ENCODE measurements at places on chromosomes 7 and 10. TPM values are rescaled to one million over a fixed set of nuclear protein-coding genes. Genes with fewer than 3 reads are reported as not detected.
A peak's percentile ranks its signal among the peaks of the same experiment; 100 is the strongest.

- peak; percentile 73 for DNase-seq
These were observed 34.4 kb downstream of the PLEKHA8 start for GRCh38 chr7:30062587-30062986.

DNA sequence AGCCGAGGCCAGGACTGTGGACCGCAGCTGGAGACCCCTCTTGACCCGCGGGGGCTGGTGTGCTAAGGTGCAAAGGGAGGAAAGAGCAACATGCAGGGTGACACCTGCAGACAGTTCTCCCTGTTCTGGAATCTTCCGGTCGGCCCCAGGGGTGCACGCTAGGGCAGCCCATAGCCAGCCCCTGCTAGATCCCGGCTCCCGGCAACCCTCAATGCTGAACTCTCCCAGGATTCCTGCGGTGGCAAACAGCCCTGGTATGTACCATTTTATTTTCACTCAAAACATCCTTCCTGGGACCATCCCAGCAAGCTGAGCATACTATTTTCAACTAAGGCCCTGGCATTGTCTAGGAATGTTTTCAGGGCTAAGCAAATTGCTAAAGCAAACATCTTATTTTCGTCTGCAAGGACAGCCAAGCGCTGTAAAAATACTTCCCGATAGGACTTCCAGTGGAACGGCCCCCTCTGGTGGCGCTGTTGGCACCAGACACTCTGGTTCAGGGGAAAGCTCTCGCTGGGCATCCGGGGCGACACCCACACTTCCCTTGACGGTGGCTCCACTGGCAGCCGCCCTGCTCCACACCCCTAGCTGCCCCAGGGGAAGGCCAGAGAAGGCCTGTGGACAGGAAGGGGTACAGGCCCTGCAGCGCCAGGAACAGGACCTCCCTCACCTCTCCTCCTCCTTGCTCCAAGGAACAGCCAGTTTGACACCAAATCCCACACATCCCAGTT is 99.4 kb downstream of the CTBP2 start:
- DNase-seq, result peak; percentile 80

- peak; percentile 100 for DNase-seq
These were observed at the start of gene BPGM for GRCh38 chr7:134646425-134647305. Gene BPGM, plus strand, starts transcription at chr7:134646853. Its CDS starts 14,655 bp downstream, at chr7:134661508.

- no peak for DNase-seq
These were observed 14.5 kb upstream of the C1QL3 start for GRCh38 chr10:16536155-16536554.

- DNase-seq, result no peak
These were observed 18.3 kb downstream of the CLEC2L start for GRCh38 chr7:139541600-139542307.

DNA sequence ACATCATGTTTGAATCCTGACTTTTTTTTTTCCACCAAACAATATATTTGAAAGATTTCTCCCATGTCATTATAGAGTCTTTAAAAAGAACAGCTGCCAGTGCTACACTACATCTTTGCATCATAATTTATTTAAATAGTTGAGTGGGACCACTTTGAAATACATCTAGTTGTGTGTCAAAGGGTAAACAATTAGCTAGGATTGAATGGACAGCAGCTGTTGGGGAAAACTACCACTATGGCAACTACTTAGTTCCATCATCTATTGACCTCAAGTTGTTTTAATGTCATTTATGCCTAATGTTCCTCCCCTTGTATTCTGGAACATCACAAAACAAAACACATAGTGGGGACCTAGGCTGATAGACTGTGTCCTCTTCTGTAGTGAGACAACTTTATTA is 985.1 kb downstream of the SORCS1 start:
- no peak for DNase-seq

- DNase-seq, result peak; percentile 83
These were observed 30.0 kb downstream of the GTF2IRD1 start for GRCh38 chr7:74483402-74484336.

DNA sequence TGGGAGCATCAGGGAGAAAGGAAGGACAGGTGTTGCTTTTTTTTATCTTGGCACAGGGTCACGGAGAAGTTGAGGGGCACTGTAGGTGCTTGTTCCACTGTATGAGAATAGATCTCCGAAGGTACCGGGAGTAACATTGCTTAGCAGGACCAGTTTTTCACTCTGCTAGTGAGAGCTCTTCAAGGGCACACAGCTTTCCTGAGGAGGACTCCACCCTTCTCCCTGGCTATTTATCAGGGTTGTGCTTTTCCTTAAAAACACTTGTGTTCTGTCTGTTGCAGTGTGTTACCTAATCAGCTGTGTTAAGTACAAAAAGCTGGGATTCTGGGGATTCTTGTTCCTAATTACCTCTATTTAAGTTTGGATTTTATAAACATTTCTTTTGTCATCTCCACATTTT is 160.5 kb downstream of the SND1 start:
- DNase-seq, result no peak

GRCh38 chr10:84665883-84666463 is 337.6 kb downstream of the CCSER2 start:
- no peak for DNase-seq

DNA sequence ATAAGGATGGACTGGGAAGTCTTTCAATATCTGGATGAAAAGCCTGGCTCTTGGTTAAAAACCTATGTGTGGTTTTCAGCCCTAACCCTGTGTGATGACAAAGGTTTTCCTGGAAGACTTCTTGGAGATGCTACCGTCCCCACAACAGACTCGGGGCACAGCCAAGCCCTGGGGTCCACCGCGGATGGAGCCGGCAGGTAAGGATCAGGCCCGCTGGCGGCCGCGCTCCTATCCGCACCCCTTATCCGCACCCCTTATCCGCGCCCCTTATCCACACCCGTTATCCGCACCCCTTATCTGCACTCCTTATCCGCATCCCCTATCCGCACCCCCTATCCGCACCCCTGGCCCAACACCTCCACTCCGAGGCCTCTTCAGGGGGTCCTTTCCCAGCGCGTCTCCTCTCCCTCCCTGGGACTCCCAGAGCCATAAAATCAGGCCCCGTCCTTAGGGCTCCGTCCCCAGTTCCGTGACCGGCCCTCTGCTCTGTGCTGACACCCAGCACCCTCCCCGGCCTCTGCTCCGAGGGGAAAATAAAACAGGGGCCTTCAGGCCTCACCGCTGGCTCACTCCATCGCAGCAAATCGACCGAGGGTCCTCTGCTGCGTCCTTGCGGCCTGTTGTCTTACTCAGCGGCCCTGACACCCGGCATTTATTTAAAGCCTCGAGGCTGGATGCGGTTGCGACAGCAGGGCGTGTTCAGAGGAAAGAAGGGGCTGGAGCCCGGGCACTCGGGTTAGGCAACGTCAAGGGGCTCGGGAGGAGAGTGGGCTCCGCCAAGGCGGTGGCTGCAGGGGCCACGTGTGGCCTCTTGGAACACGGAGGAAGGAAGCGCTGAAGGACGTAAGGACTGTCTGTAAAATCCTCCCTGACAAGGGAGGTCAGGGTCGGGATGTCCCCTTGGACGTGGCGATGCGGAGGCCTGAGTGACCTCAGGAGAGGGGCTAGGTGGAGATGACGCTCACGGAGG is 215.1 kb upstream of the ADARB2 start:
- DNase-seq, result no peak

GRCh38 chr10:22332116-22332692 is 11.3 kb downstream of the BMI1 start:
- no peak for DNase-seq

DNA sequence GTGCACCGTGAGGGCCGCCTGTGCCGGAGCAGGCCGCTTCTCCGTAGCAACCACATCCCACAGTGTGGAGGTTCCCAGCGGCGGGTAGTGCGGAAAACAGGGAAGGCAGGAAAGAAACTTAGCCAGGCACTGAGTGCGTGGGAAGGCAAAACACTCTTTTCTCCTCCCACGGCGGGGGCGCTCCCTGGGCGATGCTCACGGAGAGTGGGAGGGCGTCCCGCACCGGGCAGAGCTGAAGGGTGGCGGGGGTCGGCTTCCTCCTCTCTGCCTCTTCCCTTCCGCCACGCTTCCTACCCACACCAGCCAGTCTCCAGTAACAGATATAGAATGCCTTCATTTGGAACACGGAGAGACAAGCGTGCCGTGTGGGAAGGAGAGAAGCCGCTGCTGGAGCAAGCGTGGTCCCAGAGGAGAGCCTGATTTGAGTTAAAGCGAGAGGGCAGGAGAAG is 252.5 kb downstream of the PAXIP1 start:
- no peak for DNase-seq

- DNase-seq, result peak; percentile 24
These were observed 86.4 kb downstream of the MYL10 start for GRCh38 chr7:101542527-101543241.

DNA sequence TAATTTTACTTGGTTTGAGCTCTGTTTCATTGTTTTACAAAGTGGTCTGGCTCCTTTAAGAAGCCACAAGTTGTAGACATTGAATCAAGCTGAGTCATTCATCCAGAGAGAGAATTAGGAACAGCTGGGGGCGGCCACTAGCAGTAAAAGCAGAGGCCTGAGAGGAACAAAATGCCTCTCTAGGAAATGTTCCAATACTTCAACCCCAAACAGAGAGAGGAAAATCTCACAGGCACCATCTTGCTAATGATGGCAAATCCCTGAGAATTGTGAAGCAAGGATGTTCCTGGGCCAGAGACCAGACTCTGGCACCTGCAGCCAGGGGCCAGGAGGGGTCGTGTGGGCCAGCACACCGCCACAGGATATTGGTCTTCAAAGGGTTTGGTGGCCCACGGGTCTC is 26.5 kb upstream of the TRIL start:
- DNase-seq, result peak; percentile 91

DNA sequence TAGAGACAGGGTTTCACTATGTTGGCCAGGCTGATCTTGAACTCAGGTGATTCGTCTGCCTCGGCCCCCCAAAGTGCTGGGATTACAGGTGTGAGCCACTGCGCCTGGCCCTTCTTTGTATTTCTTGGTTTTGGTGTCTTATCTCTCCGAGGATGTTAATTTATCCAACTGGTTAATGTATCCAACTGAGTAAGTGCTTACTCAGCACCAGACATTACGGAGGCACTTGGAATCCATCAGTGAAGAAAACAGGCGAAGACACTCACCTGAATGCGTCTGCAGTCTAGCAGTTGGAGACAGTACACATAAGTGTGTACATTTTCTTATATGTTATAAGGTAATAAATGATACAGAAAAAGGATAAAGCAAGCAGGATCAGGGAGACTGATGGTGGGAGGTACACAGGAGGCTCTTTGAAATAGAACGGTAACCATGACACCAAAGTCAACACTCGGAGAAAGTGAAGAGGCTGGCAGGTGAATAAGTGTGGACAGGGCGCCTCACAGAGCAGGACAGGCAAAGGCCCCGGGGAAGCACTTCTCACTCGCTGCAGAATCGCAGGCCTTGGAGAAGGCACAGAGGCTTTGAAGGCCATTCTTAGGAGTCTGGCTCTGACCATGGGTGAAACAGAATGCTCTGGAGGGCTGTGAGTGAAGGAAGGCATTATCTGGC is 73.1 kb downstream of the LANCL2 start:
- no peak for DNase-seq

DNA sequence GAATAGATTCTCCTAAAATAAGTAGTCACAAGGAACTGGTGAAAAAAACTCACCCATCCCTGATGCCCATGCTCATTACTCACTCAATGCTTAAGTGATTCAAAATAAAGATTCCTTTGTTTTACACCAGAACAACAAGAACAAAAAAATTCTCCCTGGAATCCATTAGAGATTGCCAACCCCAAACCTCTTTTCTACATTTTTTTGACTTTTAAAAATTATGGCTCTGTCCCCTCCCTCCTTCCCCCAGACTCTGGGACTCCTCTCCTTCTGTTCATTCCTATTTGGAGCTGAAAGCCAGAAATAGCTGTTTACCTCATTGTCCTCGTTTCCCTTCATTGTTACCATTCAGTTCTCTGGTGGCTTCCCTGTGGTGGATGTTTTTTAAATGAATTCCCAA is 63.2 kb upstream of the FHIP2A start:
- DNase-seq, result peak; percentile 79

- DNase-seq, result peak; percentile 97
These were observed 149.2 kb downstream of the PRKAG2 start for GRCh38 chr7:151727579-151728285.

DNA sequence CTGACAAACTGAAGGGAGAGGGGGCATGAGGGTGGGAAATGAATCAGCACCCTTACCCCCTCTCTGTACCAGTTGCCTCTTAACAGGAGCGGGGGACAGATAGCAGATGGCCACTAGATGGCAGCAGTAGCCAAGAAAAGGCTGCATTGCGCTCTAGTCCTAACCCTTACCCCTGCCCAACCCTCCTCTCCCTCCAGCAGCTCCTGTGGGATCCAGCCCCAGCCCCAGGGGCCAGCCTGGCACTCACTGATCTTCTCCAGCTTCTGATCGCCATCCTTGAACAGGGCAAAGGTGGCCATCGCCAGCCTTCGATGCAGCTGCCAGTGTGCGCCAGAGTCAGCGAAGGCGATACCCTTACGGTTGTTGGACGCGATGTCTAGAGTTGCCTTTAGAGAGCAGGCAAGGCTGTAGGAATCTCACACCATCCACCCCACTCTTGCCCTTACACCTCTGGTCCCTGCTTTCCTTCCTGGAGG is 2.2 kb downstream of the CYP17A1 start:
- DNase-seq, result peak; percentile 76

GRCh38 chr10:24597426-24597825 is 126.3 kb downstream of the ARHGAP21 start:
- no peak for DNase-seq

- no peak for DNase-seq
These were observed 13.5 kb downstream of the AGFG2 start for GRCh38 chr7:100552532-100552931.

DNA sequence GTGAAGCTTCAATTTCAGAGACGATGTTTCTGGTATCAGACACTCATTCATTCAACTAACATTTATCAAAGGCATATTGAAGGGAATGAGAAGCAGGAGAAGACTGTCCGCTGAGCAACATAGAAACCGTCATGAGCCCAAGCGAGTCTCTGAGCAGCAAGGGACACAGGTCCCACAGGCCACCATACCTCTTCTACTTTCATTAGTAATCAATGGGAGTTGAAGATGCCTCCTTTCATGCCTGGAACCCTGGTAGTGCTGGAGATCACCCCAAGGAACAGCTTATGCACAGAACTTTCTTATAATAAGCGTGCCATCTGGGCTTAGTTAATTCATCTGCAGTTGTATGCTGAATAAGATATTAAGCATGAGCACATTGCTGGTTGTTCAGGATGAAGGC is 1.2 kb downstream of the PAX4 start:
- DNase-seq, result no peak

GRCh38 chr10:118216020-118216419 is 126.1 kb downstream of the FAM204A start:
- no peak for DNase-seq

GRCh38 chr10:71243756-71244395 is 31.5 kb downstream of the UNC5B start:
- peak; percentile 60 for DNase-seq

The ADGRA1 gene
- not detected for total RNA-seq

The FAM25C gene
- not detected for total RNA-seq

The PGAM2 gene
- 0.26 TPM for total RNA-seq

The CNTNAP2 gene
- total RNA-seq, result not detected

The FAM25A gene
- not detected for total RNA-seq

The FAM131B gene
- total RNA-seq, result 3.8 TPM

The IFIT1 gene
- total RNA-seq, result 25.8 TPM

The GNG11 gene
- 27.2 TPM for total RNA-seq

The TSPAN33 gene
- 0.17 TPM for total RNA-seq

The LIPM gene
- total RNA-seq, result not detected

The CALML3 gene
- total RNA-seq, result not detected

The PAPOLB gene
- under 0.01 TPM for total RNA-seq

The NAPEPLD gene
- total RNA-seq, result 9.2 TPM

The PNLIP gene
- not detected for total RNA-seq

The OIT3 gene
- total RNA-seq, result under 0.01 TPM

The HOGA1 gene
- total RNA-seq, result 1.5 TPM

The GPRIN2 gene
- not detected for total RNA-seq

The FZD8 gene
- total RNA-seq, result 0.77 TPM

Data from fibroblast of lung (primary cell).